ENCODE measurements at places on chromosomes 11 and 22.

DNA sequence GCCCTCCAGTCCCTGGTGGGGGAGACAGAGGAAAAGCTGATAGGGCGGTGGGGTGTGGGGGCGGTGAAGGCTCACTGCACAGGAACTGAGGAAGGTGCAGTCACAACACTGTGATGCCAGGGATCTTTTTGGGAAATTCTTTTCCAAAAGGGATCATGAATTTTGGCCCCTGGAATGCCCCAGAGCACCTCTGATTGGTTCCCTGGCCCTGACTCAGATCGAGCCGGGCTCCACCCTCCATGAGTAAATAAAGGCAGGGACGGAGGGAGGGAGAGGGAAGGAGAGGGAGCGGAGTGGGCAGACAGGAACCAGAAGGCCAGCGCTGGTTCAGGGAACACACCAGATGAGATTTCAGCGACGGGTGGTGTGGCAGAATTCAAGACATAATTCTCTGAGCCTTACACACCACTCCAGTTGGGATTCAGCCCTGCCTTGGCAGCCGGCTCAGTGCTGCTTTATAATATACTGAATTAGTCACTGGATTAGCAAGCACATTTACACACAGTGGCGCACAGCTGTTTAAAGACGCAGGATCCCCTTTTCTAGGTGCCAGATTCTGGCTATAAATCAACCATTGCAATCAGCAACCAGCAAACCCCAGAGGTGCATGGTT, 80.3 kb downstream of the ETS1 start:
- DNase-seq, result no peak

- DNase-seq, result no peak
These were observed 17.9 kb downstream of the CAPN5 start for GRCh38 chr11:77084581-77085191.

- DNase-seq, result no peak
These were observed 102.9 kb downstream of the MORC2 start for GRCh38 chr22:30865656-30866055.

GRCh38 chr11:115893461-115894099, 389.4 kb upstream of the CADM1 start:
- DNase-seq, result no peak

DNA sequence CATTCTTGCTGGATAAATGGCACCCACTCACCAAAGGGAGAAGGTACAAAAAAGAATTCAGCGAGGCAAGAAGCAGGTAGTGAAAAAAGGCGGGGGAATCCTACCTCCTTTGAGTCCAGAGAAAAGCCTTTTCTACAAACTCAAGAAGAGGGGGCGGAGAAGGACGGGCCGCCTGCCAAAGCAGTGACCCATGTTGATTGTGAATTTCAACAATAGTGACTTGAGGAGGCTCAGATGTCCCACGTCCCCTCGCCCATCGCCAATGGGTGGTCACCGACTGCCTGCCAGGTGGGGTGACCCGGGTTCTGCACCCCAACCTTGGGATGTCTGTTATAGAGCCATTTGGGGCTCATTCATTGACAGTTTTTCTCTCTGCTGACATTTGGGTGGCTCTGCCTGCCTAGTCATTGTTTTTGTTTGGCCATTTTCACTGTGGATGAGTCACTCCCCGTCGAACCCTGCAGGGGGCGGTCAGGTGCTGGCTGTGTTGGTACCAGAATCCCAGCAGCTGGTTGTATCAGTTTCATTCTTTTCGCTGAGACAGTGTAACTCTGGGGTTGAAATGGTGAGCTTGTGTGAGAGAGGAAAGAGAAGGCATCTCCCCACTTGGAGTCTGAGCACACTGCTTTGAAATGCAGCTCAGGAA, 163.4 kb upstream of the NCAM1 start:
- DNase-seq, result peak; percentile 28

- no peak for DNase-seq
These were observed 139.9 kb upstream of the PLET1 start for GRCh38 chr11:112400476-112401014.
